ENCODE measurements at places on chromosomes 3 and 15.

- H3K4me1 ChIP-seq: peaks cover 42% of the 10 kb centered on the region
- H3K4me3 ChIP-seq: no peak overlapping the region
- no peak overlapping the region for H3K27ac ChIP-seq
- H3K27me3 ChIP-seq: no peaks in the 10 kb centered on the region
Measured at GRCh38 chr15:38593524-38593923, 28.9 kb upstream of the RASGRP1 start.

DNA sequence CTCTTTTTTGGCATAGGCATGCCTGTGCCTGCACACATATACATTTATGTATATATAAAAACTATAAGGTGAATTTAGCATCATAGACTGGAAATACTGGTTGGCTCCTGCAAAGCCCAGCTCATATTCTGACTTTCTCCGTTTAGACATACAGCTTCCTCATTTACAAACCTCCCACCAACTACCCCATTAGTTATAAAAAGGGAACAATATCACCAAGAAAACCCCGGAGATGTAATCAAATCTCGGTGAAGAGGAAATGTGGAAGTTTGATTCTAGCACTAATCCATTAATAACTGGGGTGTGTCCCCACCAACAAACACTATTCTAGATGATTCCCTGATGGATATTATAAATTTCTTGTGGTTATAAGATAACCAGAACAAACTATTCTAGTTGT lies 517.7 kb upstream of the TBL1XR1 start:
- peaks cover 39% of the 10 kb centered on the region for H3K4me1 ChIP-seq
- DNase-seq: no peak
- no peaks in the 10 kb centered on the region for H3K27me3 ChIP-seq
- no peaks in the 10 kb centered on the region for H3K36me3 ChIP-seq
- H3K4me3 ChIP-seq: no peak overlapping the region

- peak overlapping the region; percentile 23 for H3K4me3 ChIP-seq
- peak overlapping the region; percentile 95 for H3K27ac ChIP-seq
- peaks cover 23% of the 10 kb centered on the region for H3K36me3 ChIP-seq
- peak; percentile 63 for DNase-seq
- peaks cover 42% of the 10 kb centered on the region for H3K4me1 ChIP-seq
Measured at GRCh38 chr3:50316657-50317242, 5.8 kb downstream of the HYAL2 start.

DNA sequence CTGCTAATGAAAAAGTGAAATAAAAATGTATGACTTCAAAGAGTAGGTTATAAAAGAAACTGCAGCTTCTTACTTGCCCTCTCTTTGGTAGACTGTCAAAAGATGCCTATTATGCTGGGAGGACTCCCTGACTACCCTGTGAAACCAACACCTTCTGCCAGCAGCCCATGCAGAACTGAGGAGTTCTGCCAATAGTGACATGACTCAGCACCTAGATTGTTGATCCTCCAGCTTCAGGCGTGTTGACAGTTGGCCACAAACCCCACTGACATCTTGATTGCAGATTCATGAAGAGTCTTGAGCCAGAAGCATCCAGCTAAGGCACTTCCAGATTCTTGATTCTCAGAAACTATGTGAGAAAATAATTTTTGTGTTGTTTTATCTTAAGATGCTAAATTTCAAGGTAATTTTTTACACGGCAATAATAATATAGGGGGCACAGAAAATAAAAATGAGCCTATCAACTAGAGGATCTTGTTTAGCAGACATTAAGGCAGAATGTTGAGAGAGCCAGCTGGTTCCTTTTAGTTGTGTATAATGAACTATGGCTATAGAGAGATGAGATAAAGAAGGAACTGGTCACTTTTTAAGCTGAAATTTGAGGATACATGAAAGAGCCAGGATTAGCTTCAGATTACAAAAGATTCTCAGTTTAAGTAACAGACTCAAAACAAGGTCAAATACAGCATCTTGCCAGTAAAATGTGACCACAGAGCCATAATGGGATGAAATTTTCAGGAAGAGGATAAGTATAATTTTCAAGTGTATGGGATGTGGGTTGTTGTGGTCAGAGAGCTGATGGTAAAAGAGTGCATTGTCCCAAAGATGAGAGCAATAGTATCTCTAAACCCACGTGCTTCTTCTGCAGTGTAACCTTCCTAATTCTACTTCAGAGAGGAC lies 588.7 kb upstream of the CBLB start:
- no peak overlapping the region for H3K4me3 ChIP-seq
- no peak for DNase-seq
- no peak overlapping the region for H3K27ac ChIP-seq
- H3K4me1 ChIP-seq: peaks cover 8% of the 10 kb centered on the region
- H3K27me3 ChIP-seq: no peaks in the 10 kb centered on the region

DNA sequence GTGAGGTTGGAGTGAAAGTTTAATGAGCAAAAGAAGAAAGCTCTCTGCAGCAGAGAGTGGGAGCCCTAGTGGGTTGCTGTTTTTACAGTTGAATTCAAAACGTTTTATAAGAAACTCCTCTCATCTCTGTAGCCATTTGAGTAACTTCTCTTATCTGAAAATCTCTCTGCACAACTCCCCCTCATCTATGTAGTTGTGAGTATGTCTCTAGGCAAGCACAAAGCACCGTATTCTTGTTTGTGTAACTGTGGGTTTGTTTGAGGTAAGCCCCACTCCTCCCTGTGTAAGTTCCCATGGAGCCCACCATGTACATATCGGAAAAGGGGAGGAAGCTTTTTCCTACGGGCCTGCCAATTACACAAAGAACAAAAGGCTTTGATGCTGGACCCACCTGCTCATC lies 56.5 kb upstream of the GOLGA6L2 start:
- no peaks in the 10 kb centered on the region for H3K36me3 ChIP-seq
- peaks cover 1% of the 10 kb centered on the region for H3K4me1 ChIP-seq
- H3K27me3 ChIP-seq: no peaks in the 10 kb centered on the region
- H3K27ac ChIP-seq: no peak overlapping the region
- H3K4me3 ChIP-seq: no peak overlapping the region
- DNase-seq: no peak

- H3K27ac ChIP-seq: no peak overlapping the region
- H3K27me3 ChIP-seq: no peaks in the 10 kb centered on the region
- H3K4me1 ChIP-seq: peaks cover 18% of the 10 kb centered on the region
- H3K36me3 ChIP-seq: no peaks in the 10 kb centered on the region
- DNase-seq: no peak
Measured at GRCh38 chr3:183281126-183281797, 28.2 kb downstream of the B3GNT5 start.

GRCh38 chr3:40992023-40992422 lies 207.3 kb upstream of the CTNNB1 start:
- H3K4me1 ChIP-seq: peaks cover 11% of the 10 kb centered on the region
- H3K4me3 ChIP-seq: no peak overlapping the region
- no peak overlapping the region for H3K27ac ChIP-seq
- H3K27me3 ChIP-seq: no peaks in the 10 kb centered on the region

GRCh38 chr3:152444029-152444641 lies 175.4 kb downstream of the MBNL1 start:
- peaks cover 2% of the 10 kb centered on the region for H3K36me3 ChIP-seq
- H3K27ac ChIP-seq: no peak overlapping the region
- peaks cover 2% of the 10 kb centered on the region for H3K4me1 ChIP-seq
- no peak for DNase-seq
- no peak overlapping the region for H3K4me3 ChIP-seq
- no peaks in the 10 kb centered on the region for H3K27me3 ChIP-seq

GRCh38 chr15:31130576-31131237 lies 29.2 kb upstream of the TRPM1 start:
- no peak for DNase-seq
- H3K27me3 ChIP-seq: no peaks in the 10 kb centered on the region
- H3K36me3 ChIP-seq: no peaks in the 10 kb centered on the region
- no peaks in the 10 kb centered on the region for H3K4me1 ChIP-seq
- no peak overlapping the region for H3K27ac ChIP-seq
- H3K4me3 ChIP-seq: no peak overlapping the region

DNA sequence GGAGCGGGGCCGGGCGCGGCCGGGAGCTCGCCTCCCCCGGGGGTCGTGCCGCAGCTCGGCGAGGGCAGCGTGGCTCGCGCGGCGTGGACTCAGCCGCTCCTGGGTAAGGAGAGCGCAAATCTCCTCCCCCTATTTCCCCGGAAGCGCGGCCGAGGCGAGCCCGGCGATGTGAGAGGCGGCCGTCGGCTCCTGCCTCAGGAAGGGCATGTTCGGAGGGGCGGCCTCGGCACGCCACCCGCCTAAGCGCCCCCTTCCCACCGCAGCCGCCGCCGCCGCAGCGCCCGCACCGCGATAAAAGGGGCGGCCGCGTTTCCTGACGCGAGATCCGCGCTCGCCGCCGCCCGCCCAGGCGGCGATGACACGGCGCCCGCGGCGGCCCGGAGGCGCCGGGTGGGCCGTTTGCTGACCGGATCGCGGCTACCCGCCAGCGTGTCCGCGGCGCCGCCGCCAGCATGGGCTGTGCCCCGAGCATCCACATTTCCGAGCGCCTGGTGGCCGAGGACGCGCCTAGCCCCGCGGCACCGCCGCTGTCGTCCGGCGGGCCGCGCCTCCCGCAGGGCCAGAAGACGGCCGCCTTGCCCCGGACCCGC lies at the start of gene PDE8A:
Gene PDE8A, plus strand, starts transcription at position 146 of the 590 bp plus-strand sequence. Its CDS starts 307 bp downstream, at position 453.
- H3K4me1 ChIP-seq: peaks cover 30% of the 10 kb centered on the region
- H3K27me3 ChIP-seq: peaks cover 21% of the 10 kb centered on the region
- H3K27ac ChIP-seq: peak within 1 kb of the TSS; percentile 97
- H3K4me3 ChIP-seq: peak within 1 kb of the TSS; percentile 86
- H3K36me3 ChIP-seq: no peaks in the 10 kb centered on the region
- DNase-seq: peak; percentile 61

DNA sequence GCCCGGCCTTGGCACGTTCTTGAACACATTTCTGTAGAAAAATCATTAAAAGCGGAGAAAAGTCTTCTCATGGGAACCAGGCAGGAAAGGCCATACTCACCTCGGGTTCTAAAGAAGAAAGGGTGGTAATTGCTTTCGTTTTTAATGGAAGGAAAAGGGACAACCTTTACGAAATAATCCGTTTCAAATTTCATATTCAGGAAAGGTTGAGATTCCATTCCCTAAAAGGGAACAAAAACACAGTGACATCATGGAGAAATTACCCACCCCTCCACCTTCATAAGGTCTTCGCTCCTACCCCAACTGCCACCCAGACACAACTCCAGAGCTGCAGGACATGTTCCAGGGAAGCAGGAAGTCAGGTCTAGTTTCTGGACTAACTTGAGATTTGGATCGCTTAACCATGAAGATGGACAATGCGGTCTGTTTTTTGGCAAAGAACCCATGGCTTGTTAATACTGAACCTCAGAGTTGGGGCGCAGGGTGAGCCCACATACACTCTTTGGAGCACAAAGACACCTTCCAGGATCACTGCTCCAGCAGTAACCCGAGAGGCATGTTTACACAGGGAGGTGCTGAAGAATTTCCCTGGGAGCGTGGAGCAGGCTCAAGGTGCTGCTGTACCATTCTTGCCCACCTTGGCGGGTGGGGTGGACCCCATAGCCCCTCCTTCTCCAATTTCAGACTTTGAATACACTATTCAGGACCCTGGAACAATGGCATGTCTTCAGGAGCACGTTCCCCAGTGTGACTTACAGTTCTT lies 49.2 kb downstream of the SPATA12 start:
- no peak overlapping the region for H3K27ac ChIP-seq
- no peak overlapping the region for H3K4me3 ChIP-seq
- peaks cover 3% of the 10 kb centered on the region for H3K4me1 ChIP-seq
- H3K27me3 ChIP-seq: no peaks in the 10 kb centered on the region
- no peak for DNase-seq

- DNase-seq: no peak
- H3K27ac ChIP-seq: no peak overlapping the region
- no peaks in the 10 kb centered on the region for H3K27me3 ChIP-seq
- H3K4me1 ChIP-seq: no peaks in the 10 kb centered on the region
Measured at GRCh38 chr3:3141939-3142338, 15.2 kb downstream of the TRNT1 start.

GRCh38 chr15:61157933-61158332 lies 71.2 kb downstream of the RORA start:
- no peak for DNase-seq
- H3K27ac ChIP-seq: no peak overlapping the region
- no peak overlapping the region for H3K4me3 ChIP-seq
- H3K4me1 ChIP-seq: no peaks in the 10 kb centered on the region
- H3K27me3 ChIP-seq: peaks cover 12% of the 10 kb centered on the region

DNA sequence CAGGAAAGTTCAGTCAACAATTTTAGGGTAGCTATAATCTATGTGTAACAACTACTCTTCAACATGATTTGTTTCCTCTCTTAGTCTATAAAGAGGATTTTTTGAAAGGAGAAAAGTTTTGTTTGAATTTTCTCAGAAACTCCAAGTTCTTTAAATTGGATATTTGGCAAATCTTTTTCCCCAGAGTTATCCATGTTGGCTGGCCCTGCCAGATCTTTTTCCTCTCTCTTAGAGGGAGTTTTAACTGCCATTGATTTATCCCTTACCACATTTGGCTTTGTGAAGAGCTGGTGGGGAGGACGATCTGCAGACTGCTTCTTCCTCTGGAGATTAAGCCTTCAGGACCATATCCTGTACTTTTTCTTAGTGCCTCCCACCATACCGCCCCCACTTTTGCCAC lies 64.9 kb upstream of the ROPN1 start:
- DNase-seq: no peak
- peaks cover 18% of the 10 kb centered on the region for H3K4me1 ChIP-seq

DNA sequence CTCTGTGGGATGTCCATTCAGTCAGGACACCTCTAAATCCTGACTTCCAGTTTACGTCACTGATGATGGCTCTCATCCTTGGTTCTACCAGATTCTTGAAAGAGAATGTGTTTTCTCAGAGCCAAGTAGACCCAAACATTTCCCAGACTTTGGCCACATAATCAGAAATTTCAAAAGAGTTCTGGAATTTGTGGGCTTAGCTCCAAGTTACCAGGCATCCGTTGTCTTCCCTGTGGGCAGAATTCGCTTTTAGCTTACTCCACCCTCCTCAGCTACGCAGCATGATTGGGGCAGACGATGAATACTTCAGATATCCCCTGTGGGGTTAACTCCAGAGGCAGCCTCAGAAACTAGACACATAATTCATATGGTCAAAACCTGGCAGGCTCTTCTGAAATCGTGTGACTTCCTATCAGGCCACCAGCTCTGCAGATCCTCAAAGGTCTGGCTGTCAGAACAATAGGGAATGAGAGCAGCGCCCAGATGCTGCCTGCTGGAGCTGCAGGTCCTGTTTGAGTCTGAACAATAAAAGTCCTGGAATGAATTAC lies 30.6 kb downstream of the CRTC3 start:
- peak overlapping the region; percentile 95 for H3K27ac ChIP-seq
- peaks cover 10% of the 10 kb centered on the region for H3K36me3 ChIP-seq
- DNase-seq: no peak
- no peak overlapping the region for H3K4me3 ChIP-seq

GRCh38 chr3:96007650-96008195 lies 806.7 kb upstream of the EPHA6 start:
- H3K36me3 ChIP-seq: no peaks in the 10 kb centered on the region
- no peak overlapping the region for H3K27ac ChIP-seq
- DNase-seq: no peak
- no peaks in the 10 kb centered on the region for H3K27me3 ChIP-seq
- no peaks in the 10 kb centered on the region for H3K4me1 ChIP-seq
- H3K4me3 ChIP-seq: no peak overlapping the region

- H3K4me3 ChIP-seq: no peak overlapping the region
- peaks cover 49% of the 10 kb centered on the region for H3K27me3 ChIP-seq
- no peak for DNase-seq
Measured at GRCh38 chr15:28043691-28044091, 55.4 kb downstream of the OCA2 start.
